ENCODE measurements at places on chromosomes 1 and 21. TPM values are rescaled to one million over a fixed set of nuclear protein-coding genes. Genes with fewer than 3 reads are reported as not detected.
A peak's percentile ranks its signal among the peaks of the same experiment; 100 is the strongest.

- DNase-seq: no peak
- no peak overlapping the region for H3K27ac ChIP-seq
- H3K4me1 ChIP-seq: peaks cover 4% of the 10 kb centered on the region
- peaks cover 15% of the 10 kb centered on the region for H3K27me3 ChIP-seq
- H3K4me3 ChIP-seq: no peak overlapping the region
Measured at GRCh38 chr1:211490038-211490678, 1.8 kb downstream of the RD3 start.

GRCh38 chr1:51729824-51730301 lies 113.0 kb downstream of the OSBPL9 start:
- peak overlapping the region; percentile 82 for H3K4me3 ChIP-seq
- peak overlapping the region; percentile 91 for H3K27ac ChIP-seq
- DNase-seq: no peak
- no peaks in the 10 kb centered on the region for H3K27me3 ChIP-seq
- H3K4me1 ChIP-seq: peaks cover 76% of the 10 kb centered on the region
- H3K36me3 ChIP-seq: no peaks in the 10 kb centered on the region

GRCh38 chr1:44545961-44546360 lies 128.3 kb downstream of the TMEM53 start:
- no peak for DNase-seq
- H3K4me1 ChIP-seq: no peaks in the 10 kb centered on the region
- H3K36me3 ChIP-seq: no peaks in the 10 kb centered on the region
- no peak overlapping the region for H3K4me3 ChIP-seq
- peaks cover 70% of the 10 kb centered on the region for H3K27me3 ChIP-seq
- H3K27ac ChIP-seq: no peak overlapping the region

- no peak for DNase-seq
- peaks cover 2% of the 10 kb centered on the region for H3K4me1 ChIP-seq
- no peaks in the 10 kb centered on the region for H3K36me3 ChIP-seq
Measured at GRCh38 chr1:179287946-179288345, 5.7 kb upstream of the SOAT1 start.

DNA sequence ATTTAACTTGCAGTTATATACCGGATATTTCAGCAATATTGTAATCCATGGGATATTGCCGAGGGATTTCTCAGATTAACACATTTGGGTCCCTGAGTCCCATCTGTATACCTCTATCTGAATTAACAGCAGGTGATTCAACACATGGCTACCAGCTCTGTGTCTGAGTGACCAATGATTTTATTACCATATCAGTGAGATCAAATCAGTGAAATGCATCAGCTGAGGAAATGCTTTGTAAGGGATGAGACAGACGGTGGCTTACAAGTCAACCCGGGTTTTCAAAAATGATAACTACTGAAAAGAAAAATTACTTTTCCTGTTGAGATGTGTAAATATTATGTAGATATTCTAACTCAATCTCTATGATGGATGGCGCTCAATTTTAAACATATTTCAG lies 504.1 kb upstream of the PKN2 start:
- H3K27ac ChIP-seq: no peak overlapping the region
- H3K4me3 ChIP-seq: no peak overlapping the region
- H3K36me3 ChIP-seq: no peaks in the 10 kb centered on the region
- DNase-seq: no peak

DNA sequence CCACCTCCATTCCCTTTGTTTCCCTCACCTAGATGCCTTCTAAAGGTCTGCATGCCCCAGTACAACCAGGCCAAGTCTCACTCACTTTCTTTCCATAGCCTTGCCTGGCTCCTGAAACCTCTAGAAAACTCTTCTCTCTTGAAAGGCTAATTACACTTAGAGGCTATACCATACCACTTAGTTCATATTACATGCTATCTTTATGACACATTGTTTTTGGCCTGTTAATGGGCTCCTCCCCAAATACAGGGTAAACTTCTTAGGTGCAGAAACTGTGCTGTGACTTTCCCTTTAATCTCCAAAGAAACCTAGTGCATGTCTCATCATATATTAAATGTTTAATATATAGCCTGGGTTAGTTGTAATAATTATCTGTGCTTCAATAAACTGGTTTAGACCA lies 56.6 kb upstream of the C1orf105 start:
- no peaks in the 10 kb centered on the region for H3K36me3 ChIP-seq
- peaks cover 23% of the 10 kb centered on the region for H3K4me1 ChIP-seq
- no peaks in the 10 kb centered on the region for H3K27me3 ChIP-seq
- DNase-seq: no peak

DNA sequence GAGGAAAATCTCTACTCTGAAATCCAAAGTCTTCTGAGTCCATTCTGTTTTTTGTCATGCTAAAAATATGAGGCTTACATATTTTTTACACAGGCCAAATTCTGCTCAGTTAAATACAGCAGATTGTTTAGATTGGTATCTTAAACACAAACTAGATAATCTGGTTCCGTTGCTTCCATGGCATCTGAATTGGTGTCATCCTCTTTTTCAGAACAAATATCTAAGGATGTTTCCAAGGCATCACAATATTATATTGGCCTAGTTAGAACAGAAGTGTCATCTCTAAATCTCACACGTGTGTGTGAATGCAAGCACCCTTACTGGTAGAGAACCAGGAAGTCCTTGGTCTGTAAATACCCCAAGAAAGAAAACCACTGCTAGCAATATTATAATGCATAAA lies 151.2 kb downstream of the NRIP1 start:
- no peaks in the 10 kb centered on the region for H3K36me3 ChIP-seq
- H3K27ac ChIP-seq: no peak overlapping the region
- no peak for DNase-seq
- no peaks in the 10 kb centered on the region for H3K27me3 ChIP-seq
- no peaks in the 10 kb centered on the region for H3K4me1 ChIP-seq

DNA sequence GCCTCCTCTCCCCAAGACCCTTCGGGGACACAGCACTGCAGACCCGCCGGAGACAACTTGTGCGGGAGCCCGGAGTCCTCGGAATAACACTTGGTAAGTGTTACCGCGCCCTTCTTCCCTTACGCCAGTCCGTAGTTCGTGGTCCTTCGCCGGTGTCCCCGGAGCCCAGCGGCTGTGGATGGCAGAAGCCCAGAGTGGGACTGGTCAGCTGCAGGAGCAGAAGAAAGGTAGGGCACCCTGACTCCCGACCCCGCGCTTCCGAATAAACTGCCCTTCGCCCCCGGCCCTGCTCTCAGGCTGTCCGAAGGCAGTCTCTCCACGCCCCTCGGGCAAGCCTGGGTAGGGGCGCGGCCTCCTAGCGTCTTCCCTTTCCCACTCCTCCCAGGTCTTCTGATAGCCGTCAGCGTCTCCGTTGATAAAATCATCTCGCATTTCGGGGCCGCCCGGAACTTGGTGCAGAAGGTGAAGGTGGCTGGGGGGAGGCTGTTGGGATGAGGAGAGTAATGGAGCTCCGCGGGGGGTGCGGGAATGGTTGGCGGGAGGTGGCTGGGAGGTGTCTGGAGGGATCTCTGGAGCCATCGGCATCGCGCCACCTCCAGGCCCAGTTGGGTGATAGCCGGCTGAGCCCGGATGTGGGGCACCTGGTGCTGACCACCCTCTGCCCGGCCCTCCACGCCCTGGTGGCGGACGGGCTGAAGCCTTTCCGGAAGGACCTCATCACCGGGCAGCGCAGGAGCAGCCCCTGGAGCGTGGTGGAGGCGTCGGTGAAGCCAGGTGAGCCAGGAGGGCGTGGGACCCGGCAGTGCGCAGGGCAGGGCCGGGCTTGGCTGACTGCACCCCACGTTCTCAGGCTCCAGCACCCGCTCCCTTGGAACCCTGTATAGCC lies 4.3 kb downstream of the RUSC1 start:
- H3K4me3 ChIP-seq: peak overlapping the region; percentile 85
- H3K36me3 ChIP-seq: peaks cover 34% of the 10 kb centered on the region
- H3K4me1 ChIP-seq: peaks cover 52% of the 10 kb centered on the region
- peak; percentile 46 for DNase-seq
- H3K27ac ChIP-seq: peak overlapping the region; percentile 99

DNA sequence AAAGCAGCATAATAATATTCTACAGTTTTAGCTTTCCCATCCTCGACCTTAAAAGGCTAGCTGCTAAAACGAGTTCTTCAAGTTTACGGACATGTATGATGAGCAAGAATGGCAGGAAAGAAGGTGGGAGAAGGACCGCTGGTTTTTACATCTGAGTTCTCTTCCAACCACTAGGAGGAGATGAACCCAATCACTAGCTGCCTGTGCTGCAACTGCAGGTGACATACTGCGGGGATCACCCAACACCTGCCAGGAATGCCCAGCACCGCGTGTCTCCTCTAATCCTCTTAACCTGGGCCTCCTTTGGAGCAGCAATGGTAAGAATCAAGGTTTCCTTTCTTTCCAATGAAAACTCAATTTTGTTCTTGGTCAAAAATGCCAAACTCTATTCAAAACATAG lies 23.5 kb downstream of the TOR3A start:
- H3K4me3 ChIP-seq: no peak overlapping the region
- no peak for DNase-seq
- no peaks in the 10 kb centered on the region for H3K27me3 ChIP-seq
- peaks cover 38% of the 10 kb centered on the region for H3K36me3 ChIP-seq
- H3K27ac ChIP-seq: no peak overlapping the region

GRCh38 chr1:236853921-236854604 lies 59.0 kb downstream of the MTR start:
- peaks cover 11% of the 10 kb centered on the region for H3K4me1 ChIP-seq
- H3K27ac ChIP-seq: no peak overlapping the region
- no peak overlapping the region for H3K4me3 ChIP-seq
- H3K27me3 ChIP-seq: no peaks in the 10 kb centered on the region

DNA sequence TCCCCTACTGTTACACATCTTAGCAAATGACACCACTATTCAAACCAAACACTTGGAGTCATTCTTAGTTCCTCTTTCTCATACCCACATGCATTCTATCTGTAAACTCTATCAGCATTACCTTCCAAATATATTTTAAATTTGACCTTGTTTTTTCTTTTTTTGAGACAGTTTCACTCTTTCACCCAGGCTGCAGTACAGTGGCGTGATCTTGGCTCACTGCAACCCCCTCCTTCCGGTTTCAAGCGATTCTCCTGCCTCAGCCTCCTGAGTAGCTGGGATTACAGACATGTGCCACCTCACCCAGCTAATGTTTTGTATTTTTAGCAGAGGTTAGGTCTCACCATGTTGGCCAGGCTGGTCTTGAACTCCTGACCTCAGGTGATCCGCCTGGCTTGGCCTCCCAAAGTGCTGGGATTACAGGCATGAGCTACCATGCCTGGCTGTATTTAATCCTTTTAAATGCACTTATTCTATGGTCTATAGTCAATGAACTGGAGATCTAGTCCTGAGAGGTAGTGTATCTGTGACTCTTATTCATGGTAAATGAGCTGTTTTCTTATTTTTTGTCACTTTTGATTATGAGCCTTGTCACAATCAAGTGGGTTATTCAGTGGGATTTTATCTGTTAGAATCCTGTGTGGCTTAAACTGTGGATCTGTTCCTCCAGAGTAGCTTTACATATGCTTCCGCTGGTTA lies 73.1 kb downstream of the GATAD2B start:
- H3K4me3 ChIP-seq: no peak overlapping the region
- no peaks in the 10 kb centered on the region for H3K36me3 ChIP-seq
- H3K27ac ChIP-seq: no peak overlapping the region
- DNase-seq: no peak
- H3K4me1 ChIP-seq: no peaks in the 10 kb centered on the region

- no peak overlapping the region for H3K27ac ChIP-seq
- H3K4me3 ChIP-seq: no peak overlapping the region
- no peaks in the 10 kb centered on the region for H3K36me3 ChIP-seq
- H3K4me1 ChIP-seq: no peaks in the 10 kb centered on the region
Measured at GRCh38 chr1:13842497-13842896, 142.5 kb downstream of the PRDM2 start.

DNA sequence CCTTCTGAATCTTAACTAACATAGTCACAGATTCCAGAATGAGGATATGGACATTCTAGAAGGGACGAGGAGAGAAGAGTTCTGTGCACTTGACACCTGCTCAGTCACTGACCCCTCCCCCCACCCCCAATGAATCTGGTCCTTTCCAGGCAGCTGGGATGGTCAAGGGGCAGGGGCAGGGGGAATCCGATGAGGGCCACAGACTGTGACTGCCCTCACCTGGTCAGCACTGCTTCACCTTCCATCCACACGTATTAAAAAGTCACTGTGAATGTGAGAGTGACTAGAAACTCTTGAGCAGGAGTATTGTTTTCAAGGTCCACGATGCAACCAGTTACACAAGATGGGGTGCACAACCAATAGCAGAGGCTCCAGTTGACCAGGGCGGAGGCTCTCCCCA lies 9.5 kb upstream of the PRAMEF12 start:
- H3K27me3 ChIP-seq: peaks cover 51% of the 10 kb centered on the region
- H3K4me1 ChIP-seq: no peaks in the 10 kb centered on the region
- DNase-seq: no peak
- no peak overlapping the region for H3K4me3 ChIP-seq

DNA sequence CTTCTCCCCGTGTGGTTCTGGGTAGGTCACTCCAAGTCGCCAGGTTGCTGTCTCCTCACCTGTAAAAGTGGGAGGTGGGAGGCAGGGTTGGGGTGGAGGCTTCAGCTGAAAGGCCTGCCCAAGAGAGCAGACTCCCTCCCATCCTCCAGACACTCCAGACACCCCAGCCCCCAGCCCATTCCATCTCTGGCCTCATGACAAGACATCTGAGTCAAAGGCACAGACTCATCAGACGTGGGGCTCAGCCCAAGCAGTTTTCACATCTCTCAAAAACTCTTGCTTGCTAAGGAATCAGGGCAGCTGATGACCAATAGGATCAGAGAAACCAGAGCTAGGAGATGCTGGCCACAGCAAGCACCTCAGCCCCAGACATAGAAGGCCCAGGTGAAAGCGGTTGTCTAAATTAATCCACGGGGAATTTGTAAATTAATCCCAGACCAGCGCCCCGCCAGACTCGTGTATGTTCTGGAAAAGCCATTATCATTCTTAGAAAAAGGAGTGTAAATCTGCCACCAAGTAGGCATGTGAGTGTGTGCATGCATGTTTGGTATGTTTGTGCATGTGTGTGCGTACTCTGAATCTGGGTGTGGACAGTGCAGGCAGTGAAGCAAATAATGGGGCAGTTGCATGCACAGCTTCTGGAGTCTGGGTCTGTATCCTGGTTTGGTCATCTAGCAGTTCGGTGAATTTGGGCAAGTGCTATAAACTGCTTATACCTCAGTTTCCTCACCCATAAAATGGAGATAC lies 55.2 kb downstream of the KCND3 start:
- peaks cover 53% of the 10 kb centered on the region for H3K4me1 ChIP-seq
- no peaks in the 10 kb centered on the region for H3K36me3 ChIP-seq
- no peak overlapping the region for H3K4me3 ChIP-seq
- H3K27ac ChIP-seq: no peak overlapping the region

DNA sequence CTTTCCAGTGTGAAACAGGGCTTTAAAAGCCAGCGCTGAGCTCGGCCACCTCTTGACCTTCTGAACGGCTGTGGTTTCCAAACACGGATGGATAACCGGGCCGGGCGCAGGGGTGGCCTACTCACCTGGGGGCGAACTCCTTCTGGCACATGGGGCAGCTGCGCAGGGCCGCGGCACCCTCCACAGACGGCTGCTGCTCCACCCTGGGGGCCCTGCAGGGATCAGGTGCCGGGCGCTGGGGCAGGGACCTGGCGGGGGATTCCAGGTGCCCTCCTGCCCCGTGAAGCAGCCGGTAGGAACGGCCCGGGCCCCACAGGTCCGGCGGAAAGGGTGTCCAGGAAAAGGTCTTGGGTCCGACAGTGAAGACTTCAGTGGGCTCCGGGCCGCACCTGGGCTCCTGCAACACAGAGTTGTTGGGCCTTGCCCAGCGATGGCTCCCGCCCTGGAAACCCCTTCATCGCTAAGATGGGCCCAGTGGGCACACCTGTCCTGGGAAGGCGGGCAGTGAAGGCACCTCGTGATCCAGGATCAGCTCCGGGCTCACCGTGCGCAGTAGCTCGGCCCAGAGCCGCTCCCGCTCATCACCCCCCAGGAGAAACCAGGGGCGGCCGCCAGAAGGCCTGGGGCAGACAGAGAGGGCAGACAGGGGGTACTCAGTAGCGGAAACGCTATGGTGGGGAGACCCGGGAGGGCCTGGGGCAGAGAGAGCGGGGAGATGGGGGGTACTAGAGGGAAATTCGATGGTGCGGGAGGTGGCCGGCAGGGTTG lies 874 bp downstream of the FAAP20 start:
- DNase-seq: no peak
- H3K4me1 ChIP-seq: peaks cover 71% of the 10 kb centered on the region

OR2C3 gene
- total RNA-seq: not detected

All from left ventricle myocardium inferior (tissue), 1 donor.